SK-N-SH treated with all-trans-retinoic acid at 6 μM for 48 hours (cell line): ENCODE measurements at places on chromosomes 4 and X.

DNA sequence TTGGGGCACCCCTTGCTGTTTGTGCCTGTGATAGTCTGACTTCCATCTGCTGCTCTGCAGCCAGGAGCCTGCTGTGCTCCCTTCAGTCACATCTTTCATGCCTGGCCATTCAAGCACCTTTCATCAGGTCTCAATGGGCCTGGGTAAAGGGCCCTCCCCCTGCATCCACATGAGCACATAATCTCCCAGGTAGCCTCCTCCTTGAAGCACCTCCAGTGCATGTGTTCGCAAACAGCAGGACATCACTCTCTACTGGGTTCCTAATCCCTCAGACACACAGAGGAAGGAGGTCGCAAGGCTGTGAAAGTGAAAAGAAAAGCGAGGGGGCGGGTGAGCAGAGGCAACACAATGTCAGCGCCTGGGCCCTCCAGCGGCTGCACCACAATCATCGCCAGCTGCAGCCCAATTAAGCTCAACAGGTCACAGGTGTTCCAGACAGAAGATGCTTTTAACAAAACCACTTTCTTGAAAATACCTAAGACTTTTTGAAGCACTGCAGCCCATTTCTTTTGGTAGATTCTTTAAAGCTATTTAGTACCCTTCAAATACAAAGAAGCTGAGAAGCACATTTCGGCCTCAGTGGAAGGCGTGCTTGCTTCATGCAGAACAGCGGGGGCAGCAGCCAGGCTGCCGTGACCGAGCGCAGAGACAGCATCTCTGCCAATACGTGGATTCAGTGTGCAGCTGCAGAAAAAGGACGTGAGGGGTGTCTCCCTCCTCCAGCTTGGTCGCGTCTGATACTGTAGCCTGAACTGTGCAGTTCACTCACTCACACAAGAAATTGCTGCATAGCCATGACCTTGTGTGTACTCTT lies 92.2 kb upstream of the SPRY1 start:
- ATAC-seq: no peak

GRCh38 chr4:76090241-76090691 lies 15.8 kb downstream of the ART3 start:
- peak; percentile 76 for ATAC-seq

DNA sequence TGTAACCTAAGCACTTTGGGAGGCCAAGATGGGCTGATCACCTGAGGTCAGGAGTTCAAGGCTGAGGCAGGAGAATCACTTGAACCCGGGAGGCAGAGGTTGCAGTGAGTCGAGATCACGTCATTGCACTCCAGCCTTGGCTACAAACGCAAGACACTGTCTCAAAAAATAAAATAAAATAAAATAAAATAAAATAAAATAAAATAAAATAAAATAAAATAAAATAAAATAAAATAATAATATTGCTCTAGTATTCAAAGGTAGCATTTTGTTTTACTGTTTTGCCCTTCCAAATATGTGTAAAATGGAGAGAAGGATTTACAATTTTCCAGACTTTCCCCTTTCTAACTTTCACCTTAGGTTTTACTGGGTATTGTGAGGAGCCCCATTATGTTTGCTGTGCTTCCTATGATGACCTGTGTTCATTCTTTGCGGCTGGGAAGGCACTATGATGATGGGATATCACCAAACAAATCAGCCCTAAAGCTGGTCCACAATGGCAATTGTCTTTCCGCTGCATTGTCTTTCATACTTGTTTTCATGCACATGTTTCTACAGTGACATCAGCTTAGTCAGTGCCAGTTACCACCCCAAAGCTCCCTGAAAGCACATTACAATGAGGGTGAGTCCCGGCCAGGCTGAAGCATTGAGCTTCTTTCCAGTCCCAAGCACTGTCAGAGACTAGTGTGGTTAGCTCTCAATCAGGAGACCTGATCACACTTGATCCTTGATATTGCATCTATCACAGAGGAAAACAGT lies 50.8 kb downstream of the DTHD1 start:
- no peak for ATAC-seq

DNA sequence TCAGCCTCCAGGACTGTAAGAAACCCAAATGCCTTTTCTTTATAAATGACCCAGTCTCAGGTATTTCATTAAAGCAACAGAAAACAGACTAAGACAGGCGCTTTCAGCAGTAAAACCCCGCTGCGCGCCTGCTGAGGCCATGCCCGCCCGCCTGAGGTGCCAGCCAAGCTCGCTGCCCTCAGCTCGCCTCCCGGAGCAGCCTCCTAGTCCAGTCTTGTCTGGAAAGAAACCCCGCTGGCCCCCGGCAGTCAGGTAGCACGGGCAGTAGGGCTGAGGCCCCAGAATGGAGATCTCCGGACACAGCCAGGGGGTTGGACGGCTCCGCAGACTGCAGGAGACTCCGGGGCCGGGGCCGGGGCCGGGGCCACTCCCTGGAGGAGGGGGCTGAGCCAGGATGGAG lies 31.7 kb downstream of the ZFYVE28 start:
- no peak for ATAC-seq

DNA sequence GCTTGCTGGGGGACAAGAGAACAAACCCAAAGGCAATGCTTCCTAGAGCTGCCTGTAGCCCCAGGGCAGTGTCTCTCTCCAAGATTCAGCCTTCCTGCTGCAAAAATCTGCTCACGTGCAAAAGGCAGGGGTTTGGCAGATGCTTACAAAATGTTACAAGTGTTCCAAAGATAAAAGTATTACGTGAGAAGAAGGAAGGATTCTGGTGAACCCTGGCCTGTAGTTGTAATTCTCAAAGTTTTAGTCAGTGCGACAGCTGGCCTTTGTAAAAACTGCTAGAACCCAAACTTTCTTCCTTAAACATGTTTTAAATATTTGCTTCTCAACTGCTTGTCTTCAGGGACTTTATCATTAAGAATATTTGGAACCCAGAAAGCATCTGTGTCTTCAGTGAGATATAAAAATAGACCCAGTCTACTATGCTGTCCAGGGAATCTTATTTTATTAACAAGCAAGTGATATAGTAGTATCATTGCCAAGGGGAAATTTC lies 232.3 kb downstream of the FRMPD4 start:
- ATAC-seq: no peak

DNA sequence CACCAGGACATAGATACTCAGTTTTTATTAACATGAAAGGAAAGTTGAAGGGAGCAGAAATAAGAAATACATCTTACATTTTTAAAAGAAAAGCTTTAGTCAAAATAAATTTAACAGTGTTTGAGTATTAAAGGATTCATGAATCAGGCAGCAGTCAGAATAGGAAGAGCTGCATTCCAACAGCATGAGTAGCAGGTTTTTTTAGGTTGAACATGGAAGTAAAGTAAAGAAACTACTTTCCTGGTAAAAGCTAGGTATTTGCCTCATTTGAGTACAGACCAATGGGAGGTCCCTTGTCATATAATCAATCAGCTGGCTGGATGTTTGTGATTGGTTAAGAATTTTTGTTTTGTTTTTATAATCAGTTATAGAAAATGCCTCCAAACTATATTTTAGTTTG lies 645.9 kb upstream of the INTU start:
- ATAC-seq: no peak

DNA sequence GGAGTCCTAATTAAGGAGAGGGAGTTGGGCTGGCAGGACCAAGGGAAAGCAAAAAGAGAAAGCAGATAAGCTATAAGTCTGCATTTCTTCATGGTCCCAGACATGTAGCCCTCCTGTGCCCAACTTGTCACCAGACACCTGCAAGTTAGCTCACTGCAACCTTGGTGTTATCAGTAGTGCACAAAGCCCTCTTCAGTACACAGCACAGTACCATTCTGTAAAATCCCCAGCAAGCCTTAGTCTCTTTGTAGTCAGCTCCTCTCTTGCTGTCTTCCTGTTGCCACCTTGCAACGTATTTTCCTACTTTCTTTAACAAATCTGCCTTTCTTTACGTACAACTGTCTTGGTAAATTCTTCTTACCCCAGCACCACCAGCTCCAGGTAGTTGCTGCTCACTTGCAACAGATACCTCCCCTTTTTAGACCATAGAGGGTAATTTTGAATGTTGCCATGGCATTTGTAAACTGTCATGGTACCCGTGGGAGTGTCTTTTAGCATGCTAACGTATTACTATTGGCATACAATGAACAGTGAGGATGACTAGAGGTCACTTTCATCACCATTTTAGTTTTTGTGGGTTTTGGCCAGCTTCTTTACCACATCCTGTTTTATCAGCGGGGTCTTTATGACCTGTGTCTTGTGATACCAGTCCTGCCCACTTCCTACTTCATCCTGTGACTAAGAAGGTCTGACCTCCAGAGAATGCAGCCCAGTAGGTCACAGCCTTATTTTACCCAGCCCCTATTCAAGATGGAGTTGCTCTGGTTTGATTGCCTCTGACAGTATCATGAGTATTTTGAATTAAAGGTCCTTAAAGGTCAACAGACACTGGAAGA lies 28.3 kb upstream of the AP1S2 start:
- ATAC-seq: no peak

DNA sequence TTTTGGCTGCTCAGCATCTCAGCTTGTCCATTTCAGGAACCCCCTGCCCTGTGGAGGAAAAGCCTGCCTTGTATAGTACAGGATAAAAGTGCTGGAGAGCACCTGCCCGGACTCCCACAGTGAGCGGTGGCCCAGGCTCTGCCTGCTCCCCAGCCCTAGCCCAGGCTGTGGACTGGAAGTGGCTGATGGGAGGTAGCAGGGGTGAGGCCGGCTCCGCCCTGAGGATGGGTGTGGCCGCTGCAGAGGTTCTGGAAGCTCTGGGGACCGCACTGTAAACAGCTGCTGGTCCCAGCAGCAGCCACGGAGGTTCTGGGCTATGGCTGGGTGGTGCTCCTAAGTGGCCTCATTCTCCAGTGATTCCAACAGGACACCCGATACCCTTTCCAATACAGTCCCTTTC lies 56.6 kb upstream of the HELT start:
- ATAC-seq: no peak

GRCh38 chr4:181008164-181008563 lies 1235.0 kb upstream of the TENM3 start:
- ATAC-seq: no peak

- no peak for ATAC-seq
Observed at GRCh38 chrX:46831765-46832327, 5.0 kb upstream of the RP2 start.

DNA sequence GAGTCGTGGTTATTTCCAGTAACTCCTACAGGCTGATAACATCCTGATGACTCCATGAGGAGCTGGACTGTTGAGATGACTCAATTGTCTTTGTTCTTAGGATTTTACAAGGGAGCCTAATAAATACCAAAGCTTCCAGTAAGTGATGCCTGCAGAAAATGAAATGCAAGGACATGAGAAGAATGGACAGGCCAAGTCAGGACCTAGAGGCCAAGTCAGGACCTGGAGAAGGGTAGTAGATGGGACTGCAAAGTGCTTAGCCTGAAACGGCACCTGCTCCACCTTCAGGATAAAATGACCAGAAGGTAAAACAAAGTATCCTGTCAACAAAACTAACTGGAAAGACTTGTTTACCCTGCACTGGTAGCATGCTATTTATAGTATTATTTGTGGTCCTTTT lies 6.4 kb upstream of the SLC10A6 start:
- no peak; the same call in 2 of the 3 replicates for ATAC-seq

- no peak for ATAC-seq
Observed at GRCh38 chr4:25321703-25322102, 9.1 kb downstream of the ZCCHC4 start.

GRCh38 chrX:105349476-105349875 lies 129.0 kb upstream of the TEX13A start:
- ATAC-seq: no peak

- ATAC-seq: no peak
Observed at GRCh38 chrX:100341142-100341510, 68.9 kb downstream of the PCDH19 start.

GRCh38 chr4:112170451-112170993 lies 25.3 kb downstream of the FAM241A start:
- peak; percentile 82 for ATAC-seq

- ATAC-seq: peak; percentile 78
Observed at GRCh38 chrX:74924449-74925224, 615 bp downstream of the NEXMIF start.

- no peak for ATAC-seq
Observed at GRCh38 chrX:151830911-151831310, 81.8 kb upstream of the MAGEA4 start.

- ATAC-seq: no peak
Observed at GRCh38 chr4:167717495-167717894, 374.8 kb upstream of the ANXA10 start.

DNA sequence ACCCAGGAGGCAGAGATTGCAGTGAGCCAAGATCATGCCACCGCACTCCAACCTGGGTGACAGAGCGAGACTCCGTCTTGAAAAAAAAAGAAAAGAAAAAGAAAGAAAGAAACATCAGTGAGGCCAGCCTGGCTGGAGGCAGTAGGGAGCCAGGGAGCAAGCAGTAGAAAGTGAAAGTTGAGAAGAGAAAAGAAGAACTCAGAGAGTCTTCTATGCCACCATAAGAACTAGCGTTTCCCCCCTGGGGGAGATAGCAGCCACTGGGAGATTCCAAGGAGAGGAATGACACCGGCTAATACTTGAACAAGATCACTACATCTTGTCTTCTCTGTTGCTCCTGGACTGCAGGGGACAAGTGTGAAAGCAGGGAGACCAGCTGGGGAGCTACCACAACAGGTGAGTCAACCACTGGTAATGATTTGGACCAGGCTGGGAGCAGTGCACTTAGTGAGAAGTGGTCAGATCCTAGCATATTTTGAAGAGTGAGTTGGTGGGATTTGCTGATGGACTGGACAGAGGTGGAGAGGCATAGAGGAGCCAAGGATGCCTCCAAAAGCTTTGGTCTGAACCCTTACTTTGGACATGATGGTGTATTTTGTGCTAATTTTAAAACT lies 33.4 kb downstream of the SLC2A9 start:
- no peak for ATAC-seq

DNA sequence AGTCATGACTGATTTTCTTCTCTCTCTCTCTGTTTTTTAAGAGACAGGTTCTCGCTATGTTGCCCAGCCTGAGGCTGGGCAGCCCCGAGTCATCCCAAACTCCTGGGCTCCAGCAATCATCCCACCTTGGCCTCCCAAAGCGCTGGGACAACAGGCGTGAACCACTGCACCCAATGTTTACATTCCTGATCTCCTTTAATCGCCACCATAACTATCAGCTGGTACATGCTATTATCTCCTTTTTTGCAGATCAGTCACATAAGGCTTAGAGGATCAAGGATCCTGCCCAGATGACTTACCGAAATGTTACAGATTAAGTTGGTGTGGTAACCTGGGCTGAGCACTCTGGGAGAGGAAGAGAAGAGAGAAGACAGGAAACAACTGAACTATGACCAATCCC lies 1.5 kb upstream of the USP46 start:
- no peak for ATAC-seq

DNA sequence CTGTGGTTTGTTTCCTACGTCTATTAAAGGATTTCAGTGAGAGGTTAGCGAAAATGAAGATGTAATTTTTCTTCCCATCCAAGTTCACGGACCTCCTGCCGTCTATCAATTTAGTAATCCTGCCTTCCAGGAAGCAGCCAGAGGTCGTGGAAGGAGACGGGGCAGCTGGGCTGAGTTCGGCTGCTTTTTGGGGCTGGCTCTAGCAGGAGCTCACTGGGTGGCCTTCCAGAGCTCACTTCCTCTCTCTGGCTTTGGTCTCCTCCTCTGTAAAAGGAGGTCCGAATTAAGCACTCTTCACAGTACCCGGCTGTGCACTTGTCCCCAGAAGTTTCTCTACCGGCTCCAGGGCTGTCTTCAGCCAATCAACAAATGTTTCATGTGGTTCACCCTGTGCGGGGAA lies 295.4 kb downstream of the BCOR start:
- ATAC-seq: no peak
